Inflammatory macrophage (primary cell): ENCODE measurements at places on chromosomes 2 and 18.

DNA sequence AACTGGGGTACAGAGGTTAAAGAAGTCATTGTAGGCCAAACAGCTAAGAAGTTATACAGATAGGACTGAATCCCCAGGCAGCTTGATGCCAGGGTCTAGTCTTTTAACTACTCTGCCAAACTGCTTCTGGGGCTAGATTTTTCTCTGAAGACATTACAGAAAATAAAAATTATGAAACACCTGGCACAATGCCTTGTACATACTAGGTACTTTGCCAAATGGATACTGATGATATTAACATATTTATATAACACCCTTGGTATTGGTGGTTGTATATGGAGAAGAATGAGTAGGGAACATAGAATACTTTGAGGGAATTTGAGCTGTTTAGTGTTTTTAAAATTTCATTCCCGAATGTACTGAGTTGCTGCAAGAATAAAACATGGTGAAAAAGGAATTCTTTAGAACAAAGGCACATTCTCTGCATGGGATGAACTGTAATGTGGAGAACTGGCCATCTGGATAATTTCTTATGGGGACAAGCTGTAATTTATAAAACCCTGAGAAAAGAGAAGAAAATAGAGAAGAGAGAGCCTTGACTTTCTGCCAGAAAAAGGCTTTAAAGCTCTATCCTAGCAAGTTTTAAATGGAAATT, 210.9 kb upstream of the TMEM200C start:
- no peak for DNase-seq

DNA sequence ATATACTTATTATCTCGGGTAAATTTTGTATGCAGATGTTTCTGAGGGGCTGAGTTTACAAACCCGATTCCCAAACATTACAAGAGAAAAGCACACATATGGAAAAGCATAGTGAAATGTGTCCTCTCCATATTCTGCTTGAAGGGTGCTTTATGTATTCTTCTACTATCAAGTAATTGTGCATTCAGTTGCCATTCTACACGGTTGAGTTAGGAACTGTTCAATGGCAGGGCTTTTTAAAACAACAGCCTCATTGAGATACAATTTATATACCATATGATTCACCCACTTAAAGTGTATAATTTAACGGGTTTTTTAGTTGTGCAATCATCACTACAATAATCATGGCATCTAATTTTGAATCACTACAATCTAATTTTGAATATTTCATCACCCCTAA, 138.4 kb upstream of the DLGAP1 start:
- DNase-seq, result no peak

- no peak for DNase-seq
Observed at GRCh38 chr2:166485558-166486178, 8.4 kb downstream of the SCN7A start.

DNA sequence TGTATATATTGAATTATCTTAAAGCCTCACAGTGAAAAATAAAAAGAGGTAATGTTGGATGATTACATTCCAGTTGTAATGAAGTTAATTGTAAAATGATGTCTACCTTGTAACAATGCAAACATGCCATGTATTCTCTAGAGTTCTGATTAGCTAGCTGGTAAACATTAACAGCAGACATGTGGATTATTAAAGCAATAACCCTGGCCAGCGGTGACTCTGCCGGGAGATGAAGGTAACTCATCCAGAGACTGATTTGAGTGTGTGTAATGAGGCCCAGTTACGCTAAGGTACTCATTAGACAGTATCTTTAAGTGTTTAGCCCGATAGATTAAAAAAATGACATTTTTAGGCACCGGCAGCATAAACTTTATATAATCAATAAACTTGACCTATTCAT, 79.6 kb upstream of the REV1 start:
- no peak for DNase-seq

- no peak for DNase-seq
Observed at GRCh38 chr18:45012286-45012685, 331.6 kb downstream of the SETBP1 start.

- DNase-seq, result no peak
Observed at GRCh38 chr2:19886261-19886660, 15.5 kb downstream of the TTC32 start.

DNA sequence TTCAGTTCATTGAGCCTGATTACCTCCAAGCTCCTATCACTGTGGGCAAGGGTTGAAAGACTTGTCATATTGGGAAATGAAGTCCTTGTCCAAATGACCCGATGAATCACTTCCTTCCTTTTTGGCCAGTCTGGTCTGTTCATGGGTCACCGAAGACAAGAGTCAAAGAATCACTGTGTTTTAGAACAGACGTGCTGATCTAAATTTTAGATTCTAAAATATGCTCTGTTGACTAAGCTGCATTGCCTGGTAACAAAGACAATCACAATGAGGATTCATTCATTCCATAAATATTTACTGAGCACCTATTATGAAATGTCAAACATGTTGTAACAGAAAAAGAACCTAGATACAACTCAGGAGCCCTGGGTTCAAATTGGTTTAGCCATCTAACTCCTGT, 99.4 kb upstream of the RND3 start:
- peak; percentile 20 for DNase-seq
